Panc1 (cell line): ENCODE measurements at places on chromosomes 11 and 22. TPM values are rescaled to one million over a fixed set of nuclear protein-coding genes. Genes with fewer than 3 reads are reported as not detected.

DNA sequence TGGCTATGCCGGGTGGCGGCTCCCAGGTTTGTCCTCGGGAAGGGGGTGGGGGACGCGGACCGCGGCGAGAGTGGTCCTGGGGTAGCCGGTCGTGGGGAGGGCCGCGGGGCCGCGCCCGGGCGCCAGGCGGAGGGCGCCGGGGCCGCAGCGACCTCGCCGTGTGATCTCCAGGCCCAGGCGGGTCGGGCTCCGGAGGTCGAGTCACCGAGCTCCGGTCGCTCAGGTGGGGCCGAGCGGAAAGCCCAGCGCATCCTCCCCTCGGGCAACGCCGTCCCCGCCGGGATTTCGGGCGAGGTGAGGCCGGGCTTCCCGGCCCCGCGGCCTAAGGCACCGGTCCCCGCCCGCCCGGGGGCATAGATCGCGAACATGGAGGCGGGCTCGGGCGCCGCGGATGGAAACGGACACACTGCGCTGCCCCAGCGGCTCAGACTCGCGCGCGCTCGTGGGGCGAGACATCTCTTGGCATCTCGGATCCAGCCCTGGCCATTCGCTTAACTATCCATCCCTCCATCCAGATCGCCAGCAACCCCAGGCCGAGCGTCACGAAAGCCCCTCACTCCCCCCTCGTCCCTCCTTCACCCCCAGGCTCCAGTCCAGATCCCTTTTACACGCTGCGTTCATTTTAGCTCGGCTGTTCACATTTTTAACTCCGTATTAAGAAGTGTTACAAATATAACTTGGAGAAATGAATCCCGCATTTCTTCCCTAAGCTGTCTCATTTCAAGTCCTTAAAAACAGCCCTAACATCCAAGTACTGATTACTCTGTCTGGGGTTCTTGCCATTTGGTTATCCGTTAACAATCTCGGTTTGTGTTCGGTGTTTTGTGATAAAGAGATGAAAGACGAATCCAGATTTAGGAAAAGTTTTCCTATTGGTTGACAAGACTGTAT lies 460 bp downstream of the ZC3H12C start:
- DNase-seq, result no peak
- peaks cover 5% of the 10 kb centered on the region; the same call in 1 of the 2 replicates for H3K27me3 ChIP-seq
- H3K4me1 ChIP-seq, result peaks cover 40% of the 10 kb centered on the region

GRCh38 chr22:20099099-20099711 lies 16.7 kb upstream of the RANBP1 start:
- no peak overlapping the region for H3K4me3 ChIP-seq
- H3K36me3 ChIP-seq, result peaks cover 19% of the 10 kb centered on the region
- H3K27ac ChIP-seq, result no peak overlapping the region
- no peaks in the 10 kb centered on the region for H3K27me3 ChIP-seq
- H3K4me1 ChIP-seq, result no peaks in the 10 kb centered on the region
- DNase-seq, result no peak

DNA sequence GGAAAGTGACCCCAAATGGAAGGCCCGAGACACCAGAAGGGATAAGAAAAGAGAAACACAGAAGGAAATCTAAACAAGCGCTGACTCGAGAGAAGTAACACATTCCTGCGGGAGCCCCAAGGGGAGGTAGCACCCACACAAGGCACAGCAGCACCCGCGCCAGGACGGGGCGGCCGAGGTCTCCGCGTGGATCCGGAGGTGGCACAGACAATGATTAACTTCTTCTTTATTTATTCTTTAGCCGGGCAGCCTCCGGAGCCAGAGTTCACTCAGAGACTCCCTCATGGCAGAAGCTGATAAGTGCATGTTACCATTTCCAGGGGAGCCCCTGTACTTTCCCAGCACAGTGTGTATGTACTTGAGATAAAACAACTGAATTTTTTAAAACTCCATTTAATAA lies 5.1 kb downstream of the TOLLIP start:
- peaks cover 20% of the 10 kb centered on the region for H3K4me1 ChIP-seq
- DNase-seq, result no peak
- no peak overlapping the region for H3K4me3 ChIP-seq
- H3K27me3 ChIP-seq, result no peaks in the 10 kb centered on the region
- H3K27ac ChIP-seq, result no peak overlapping the region
- no peaks in the 10 kb centered on the region for H3K36me3 ChIP-seq

DNA sequence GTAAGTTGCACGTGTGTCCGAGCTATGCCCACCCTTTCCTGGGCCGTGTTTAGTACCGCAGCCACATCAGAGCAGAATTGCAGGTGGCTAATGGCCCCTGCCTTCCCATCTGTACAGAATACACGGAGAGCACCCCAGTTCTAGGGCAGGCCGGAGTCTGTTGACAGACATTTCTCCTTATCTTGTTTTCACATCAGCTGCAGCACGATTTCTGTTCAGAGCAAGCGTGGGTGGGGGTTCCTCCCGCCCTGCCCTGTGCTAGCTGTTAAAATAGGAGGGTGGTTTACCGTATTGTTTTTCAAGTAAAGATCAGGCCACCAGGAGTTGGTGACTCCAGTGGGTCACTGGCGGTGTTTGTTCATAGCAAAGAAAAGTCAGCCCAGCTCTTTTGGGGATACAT lies 41.1 kb downstream of the UBASH3B start:
- no peak overlapping the region for H3K4me3 ChIP-seq
- DNase-seq, result no peak
- no peaks in the 10 kb centered on the region for H3K36me3 ChIP-seq
- no peak overlapping the region for H3K27ac ChIP-seq

GRCh38 chr11:71329786-71330185 lies 77.4 kb upstream of the SHANK2 start:
- no peak for DNase-seq
- no peaks in the 10 kb centered on the region for H3K27me3 ChIP-seq
- H3K36me3 ChIP-seq, result no peaks in the 10 kb centered on the region
- no peaks in the 10 kb centered on the region for H3K4me1 ChIP-seq

- H3K4me3 ChIP-seq, result no peak overlapping the region
- no peak for DNase-seq
- no peaks in the 10 kb centered on the region for H3K4me1 ChIP-seq
- H3K27ac ChIP-seq, result no peak overlapping the region
- no peaks in the 10 kb centered on the region for H3K27me3 ChIP-seq
Measured at GRCh38 chr11:91854171-91854570, 370.4 kb upstream of the FAT3 start.

Gene OR4C16
- total RNA-seq, result not detected

Gene ADORA2A
- total RNA-seq, result 11.5 TPM
